ENCODE measurements at places on chromosomes 7 and 10.

DNA sequence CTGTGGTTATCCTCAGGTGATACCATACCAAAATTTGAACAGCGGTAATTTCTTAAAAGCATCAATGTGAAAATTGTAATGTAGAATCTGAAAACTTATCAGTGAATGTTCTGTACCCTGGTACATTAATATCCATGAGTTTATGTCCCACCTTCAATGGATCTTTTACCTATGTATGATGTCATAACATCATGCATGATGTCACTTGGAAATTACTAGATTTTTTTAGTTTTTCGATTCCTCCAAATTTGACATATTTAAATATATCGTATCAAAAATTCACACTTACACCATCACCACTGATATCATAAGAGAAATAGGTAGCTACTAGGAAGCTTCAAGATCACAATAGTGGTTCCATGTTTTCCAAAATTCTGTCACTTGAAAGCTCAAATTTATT, 95.0 kb upstream of the AKR1E2 start:
- no peak for DNase-seq

DNA sequence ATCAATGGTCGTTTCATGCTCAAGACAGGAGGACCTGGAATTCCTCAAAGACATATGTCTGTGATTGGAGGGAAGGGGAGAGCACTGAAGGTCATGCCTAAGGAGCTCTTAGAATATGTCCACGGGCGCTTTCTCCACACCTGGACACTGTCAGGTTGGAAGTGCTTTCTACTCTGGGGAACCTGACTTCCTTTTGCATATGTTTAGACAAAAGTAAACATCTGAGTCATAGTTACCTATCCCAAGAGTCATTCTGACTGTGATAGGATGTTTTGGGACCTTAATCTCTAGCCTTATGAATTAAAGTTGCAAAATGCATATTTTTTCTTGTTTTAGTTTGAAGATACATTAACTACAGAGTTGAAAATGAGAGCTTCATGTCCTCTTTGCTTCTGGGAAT, 251.7 kb downstream of the KLF6 start:
- DNase-seq = no peak

- peak; percentile 100 for DNase-seq
These were observed 160.9 kb downstream of the REEP3 start for GRCh38 chr10:63681993-63682697.

- DNase-seq = no peak
These were observed 1005.6 kb downstream of the LRMDA start for GRCh38 chr10:76436981-76437380.

- no peak for DNase-seq
These were observed 19.3 kb downstream of the VWA2 start for GRCh38 chr10:114258274-114258840.

- DNase-seq = no peak
These were observed 53.0 kb upstream of the RAB18 start for GRCh38 chr10:27451054-27451453.

GRCh38 chr10:22628309-22628708, 86.1 kb downstream of the PIP4K2A start:
- DNase-seq = no peak

DNA sequence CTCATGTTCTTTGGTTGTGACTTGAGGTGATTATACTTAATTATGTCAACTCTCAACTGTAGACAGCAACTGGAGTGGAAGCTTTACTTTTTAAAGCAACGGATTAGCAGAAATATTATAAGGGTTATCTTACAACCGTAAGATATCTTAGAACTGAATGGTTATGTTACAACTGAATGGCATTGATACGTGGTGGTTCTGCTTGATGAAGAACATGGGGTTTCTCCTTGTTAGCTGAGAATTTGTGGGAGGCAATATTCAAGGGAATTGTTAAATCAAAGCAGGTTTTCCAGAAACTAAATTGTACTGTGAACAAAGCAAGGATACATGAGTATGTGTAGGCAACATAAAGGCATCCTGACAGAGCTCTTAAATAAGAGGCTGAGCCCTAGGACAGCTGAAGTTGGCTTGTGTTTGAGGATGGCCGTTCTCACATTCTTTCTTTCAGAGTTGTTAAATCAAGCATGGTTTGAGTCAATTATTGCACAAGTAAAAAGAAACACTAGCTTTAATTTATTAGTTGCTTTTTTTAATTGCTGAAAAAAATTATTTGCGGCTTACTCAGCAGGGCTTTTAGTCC, 350.0 kb downstream of the PLXDC2 start:
- DNase-seq = no peak

- no peak for DNase-seq
These were observed 45.6 kb downstream of the VIPR2 start for GRCh38 chr7:159098811-159099655.

DNA sequence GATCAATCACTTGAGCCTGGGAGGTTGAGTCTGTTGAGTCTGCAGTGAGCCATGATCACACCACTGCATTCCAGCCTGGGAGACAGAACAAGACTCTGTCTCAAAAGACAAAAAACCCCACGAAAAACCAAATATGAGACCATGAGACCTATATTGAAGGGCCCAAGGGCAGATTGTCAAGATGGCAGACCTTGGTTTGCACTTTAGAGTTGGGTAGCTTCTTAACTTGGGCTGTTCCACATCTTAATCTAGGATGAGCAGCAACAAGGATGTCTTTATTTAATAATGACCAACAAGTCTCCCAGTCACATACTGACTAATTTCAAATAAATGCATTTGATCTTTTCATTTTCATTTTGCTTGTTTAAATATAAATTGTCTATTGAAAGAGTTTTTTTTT, 43.8 kb downstream of the KAT6B start:
- no peak for DNase-seq

- no peak for DNase-seq
These were observed 576.7 kb upstream of the POT1 start for GRCh38 chr7:125506331-125506730.

DNA sequence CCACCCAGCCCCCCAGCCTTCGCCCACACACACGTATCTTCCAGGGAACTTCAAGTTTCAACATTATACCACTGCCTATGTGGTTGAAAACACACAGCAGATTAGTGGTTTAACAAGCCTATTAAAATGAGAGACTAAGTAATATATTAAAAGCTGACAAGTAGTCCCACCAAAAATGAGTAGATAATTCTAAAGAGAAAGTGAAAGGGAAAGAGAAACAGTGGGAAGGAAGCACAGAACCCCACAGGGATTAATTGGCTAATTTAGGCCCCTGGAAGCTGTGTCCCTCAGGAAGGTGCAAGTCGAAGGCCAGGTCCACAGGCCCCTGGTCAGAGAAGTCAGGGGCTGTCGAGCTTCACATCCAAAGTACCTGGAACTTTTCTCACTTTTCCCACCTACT, 210.5 kb upstream of the YAE1 start:
- DNase-seq = no peak

- DNase-seq = no peak
These were observed 5.7 kb upstream of the GNAI1 start for GRCh38 chr7:80128918-80129317.

DNA sequence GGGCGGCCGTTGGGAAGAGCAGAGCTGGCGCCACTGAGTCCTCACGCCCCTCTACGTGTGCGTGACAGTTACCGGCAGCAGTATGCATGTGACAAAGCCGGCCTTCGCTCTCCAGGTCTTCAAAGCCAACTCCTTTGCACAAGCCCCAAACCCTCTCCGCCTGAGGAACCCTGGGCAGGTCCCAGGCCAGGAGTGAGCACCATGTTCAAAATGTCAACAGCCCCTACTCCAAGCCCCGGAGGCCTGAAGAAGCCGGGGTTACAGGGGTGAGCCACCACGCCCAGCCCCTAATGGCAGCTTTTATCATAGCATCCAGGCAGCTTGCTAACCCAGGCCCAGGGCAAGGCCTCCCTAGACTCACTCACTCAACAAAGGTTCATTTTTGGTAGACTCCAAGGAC, 70.8 kb downstream of the OAT start:
- no peak for DNase-seq

- no peak for DNase-seq
These were observed 67.0 kb downstream of the ZRANB1 start for GRCh38 chr10:125008689-125009638.

DNA sequence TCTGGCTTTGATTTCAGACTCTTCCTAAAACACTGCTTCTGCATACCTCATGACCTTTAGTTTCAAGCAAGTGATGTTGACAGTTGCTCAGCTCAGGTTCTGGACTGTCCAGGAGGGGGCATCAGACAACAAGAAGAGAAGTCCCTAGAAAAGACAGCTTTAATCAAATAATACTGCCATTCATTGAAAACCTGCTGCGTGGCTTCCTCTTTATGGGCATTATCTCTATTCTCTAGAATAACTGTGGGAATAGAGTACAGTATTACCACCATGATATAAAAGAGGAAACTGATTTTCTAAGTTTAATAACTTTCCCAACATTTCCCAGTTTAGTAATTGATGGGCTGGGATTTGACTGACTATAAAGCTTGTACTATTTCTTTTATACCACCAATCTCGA, 170.4 kb downstream of the SNX13 start:
- DNase-seq = peak; percentile 25

DNA sequence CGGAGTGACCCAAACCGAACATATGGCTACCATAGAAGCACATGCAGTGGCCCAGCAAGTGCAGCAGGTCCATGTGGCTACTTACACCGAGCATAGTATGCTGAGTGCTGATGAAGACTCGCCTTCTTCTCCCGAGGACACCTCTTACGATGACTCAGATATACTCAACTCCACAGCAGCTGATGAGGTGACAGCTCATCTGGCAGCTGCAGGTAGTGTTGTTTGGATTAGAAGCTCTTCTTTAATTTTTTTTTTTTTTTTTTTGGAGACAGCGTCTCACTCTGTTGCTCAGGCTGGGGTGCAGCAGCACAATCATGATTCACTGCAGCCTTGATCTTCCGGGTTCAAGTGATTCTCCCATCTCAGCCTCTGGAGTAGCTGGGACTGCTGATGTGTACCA, 45.8 kb downstream of the NRF1 start:
- DNase-seq = no peak

- DNase-seq = no peak
These were observed 57.8 kb upstream of the LANCL2 start for GRCh38 chr7:55307123-55307916.

DNA sequence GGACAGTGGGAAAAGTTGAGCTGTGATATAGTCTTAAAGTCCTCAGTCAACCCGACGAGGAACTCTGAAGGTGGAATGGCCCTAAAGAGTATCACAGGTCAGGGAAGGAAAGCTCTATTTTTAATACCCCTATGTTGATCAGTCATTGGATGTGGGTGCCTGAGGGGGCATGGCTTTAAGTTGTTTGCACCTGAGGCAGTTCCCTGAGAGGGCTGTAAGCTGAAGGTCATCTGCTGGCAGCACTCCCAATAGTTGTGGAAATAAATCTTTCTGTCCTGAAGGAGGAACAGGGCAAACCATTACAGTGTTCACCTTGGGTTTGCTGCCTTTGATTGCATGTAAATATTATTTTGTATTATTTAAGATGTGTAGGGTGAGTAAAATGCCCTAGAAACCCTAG, 17.8 kb upstream of the C1GALT1 start:
- DNase-seq = no peak

GRCh38 chr7:99628471-99629465, 12.0 kb downstream of the ZSCAN25 start:
- DNase-seq = no peak

GRCh38 chr10:130453036-130453720, 317.0 kb downstream of the GLRX3 start:
- DNase-seq = no peak

- no peak for DNase-seq
These were observed 378.0 kb downstream of the CCSER2 start for GRCh38 chr10:84706431-84706830.

GRCh38 chr7:36227223-36227622, 74.2 kb downstream of the EEPD1 start:
- peak; percentile 40 for DNase-seq

DNA sequence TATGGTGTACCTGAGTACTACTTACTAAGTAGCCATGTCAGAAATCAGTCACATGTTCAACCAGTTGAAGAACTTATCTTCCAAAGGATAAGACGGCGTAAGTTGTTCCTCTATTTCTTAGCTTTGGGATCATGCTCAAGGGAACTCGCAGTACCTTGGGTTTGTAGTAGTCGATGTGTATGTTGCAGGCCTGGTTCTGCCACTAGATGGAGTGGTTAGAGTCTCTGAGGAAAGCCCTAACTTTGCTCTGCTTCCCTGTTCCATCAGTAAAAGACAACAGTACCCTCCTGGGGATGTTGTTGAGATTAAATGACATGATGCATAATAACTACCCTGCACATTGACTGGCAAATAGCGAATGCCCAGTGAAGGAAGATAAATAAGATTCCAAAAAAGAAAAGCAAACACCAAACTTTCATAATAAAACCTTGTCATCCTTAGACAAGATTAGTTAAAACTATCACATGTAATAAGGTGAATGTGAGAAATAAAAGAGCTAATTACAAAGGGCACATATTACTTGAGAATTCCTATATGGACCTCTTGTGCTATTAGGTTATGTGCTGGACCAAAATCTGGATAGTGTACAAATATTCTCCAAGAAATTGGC, 165.9 kb downstream of the ABCA13 start:
- DNase-seq = no peak

- DNase-seq = no peak
These were observed 550.2 kb downstream of the KCNMA1 start for GRCh38 chr10:77087366-77087765.

DNA sequence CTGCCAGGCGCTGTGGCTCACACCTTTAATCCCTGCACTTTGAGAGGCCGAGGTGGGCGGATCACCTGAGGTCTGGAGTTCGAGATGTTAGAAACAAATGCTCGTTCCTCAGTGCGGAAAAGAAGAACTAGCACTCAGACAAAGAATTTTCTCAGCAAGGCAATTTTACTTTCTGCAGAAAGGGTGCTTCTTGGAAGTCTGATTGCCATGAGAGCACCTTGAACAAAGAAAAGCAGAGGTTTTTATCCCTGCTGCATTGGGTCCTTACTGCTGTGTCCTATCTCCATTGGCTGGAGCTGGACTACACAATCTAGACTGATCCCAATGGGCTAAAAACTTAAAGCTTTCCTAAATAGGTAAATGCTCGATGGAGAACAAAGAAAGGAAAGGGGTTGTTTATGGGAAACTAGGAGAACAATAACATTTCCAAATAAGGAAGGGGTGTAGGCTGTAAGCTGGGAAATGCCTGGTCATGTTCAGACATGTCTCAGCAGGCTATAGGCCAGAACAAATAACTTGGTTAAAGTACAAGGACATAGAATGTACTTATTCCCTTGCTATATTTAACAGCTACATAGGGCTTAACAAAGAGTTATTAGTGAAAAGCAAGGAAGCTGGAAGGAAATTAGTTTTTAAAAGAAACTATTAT, 26.1 kb upstream of the ACTR3B start:
- peak; percentile 4 for DNase-seq

- peak; percentile 52 for DNase-seq
These were observed 50.4 kb downstream of the CCNY start for GRCh38 chr10:35386594-35387174.

DNA sequence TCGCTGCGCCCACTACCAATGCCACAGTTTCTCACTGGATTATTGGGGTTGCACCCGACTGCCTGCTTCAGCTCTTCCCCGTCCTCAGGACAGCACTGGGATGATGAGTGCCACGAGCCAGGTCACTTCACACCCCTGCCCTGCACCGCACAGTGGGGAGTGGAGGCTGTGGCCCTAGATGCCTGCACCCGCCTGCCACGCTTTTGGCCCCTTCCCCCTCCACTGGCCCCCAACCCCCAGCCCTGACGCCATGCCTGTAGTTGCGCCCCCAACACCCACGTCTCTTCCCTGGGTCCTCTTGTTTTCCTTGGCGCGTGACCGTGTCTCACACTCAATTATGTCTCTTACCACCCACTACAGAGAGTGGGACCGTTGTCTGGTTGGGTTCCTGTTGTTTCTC, 134.3 kb downstream of the VIPR2 start:
- no peak for DNase-seq

GRCh38 chr7:38432671-38433070, 159.2 kb upstream of the TARP start:
- no peak for DNase-seq
